Right forelimb (tissue), 1 donor: ENCODE measurements at places on chromosomes 7 and 10.

GRCh38 chr10:112706577-112706976 lies 243.5 kb upstream of the TCF7L2 start:
- DNase-seq = no peak

DNA sequence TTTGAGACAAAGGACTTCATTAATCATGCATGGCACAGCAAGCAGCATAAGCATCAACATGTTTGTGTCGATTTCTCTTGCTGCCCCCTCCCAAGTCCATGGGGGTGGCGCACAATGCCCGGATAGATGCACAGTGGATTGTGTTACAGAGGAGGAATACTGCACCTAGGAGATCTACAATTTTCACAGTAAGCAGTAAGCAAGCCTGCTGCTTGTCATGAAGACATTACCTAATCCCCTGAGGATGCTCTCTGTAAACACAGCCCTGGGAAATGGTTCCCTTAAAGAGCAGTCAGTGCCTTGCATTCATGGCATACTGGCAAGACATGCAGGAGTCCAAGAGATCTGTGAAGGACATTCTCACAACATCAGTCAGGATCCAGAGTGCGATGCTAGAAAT lies 137.7 kb downstream of the ETV1 start:
- no peak for DNase-seq

DNA sequence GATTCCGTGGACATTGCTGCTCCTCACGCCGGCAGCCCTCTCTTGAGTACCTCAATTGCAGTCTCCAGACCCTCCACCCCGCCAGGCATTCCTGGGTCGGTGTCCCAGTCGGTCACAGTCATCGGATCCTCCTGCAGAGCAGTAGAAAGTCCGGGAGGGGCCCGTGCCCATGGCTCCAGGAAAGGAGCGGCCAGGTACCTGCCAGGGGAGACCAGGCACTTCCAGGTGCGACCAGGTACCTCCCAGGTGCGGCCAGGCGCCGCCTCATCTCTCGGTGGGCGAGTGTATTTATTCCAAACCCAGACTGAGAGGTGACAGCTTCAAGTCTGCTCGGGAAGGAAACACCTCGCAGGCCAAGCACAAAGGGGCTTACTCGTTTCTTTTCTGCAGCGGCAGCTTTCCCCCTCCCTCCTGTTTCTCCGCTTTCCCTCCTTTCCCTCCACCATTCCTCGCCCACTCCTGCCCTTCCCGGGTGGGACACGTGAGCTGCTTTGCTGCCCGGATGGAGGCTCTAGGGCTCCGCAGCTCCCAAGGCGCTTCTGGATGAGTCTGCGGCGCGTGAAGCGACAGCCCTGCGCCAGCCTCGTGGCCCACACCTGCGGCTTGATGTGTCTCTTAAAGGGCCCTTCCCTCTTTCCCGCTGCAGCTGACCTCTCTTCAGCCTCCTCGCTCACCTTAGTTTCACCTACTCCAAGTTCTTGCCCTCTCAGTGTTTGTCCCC lies 39.4 kb upstream of the AGK start:
- DNase-seq = peak; percentile 44

DNA sequence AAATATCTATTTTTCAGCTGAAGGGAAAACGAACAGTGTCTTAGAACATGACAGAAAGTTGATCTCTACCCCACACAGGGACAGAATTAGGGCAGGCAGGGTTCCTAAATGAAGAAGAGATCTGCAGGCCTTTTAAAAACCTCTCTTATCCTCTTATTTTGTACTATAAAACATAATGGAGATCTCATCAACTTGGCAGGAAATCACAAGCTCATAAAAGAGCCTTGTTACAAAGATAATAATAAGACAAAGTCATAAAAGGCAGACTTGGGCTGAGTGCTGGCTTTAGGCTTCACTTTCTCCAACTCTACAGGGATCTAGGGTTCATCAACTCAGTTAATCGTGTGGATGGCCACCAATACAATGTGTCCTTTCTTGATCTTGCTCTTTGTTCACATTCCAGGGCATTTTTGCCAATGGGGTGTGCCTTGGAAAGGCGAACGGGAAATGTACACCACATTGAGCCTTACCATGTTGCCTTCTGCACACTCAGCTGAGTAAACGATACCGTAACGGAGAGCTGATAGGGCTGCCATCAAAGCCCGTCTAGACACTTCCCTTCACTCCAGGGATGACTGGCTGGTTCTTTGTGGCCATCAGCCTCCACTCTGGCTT lies 7.1 kb upstream of the TEX36 start:
- DNase-seq = no peak

DNA sequence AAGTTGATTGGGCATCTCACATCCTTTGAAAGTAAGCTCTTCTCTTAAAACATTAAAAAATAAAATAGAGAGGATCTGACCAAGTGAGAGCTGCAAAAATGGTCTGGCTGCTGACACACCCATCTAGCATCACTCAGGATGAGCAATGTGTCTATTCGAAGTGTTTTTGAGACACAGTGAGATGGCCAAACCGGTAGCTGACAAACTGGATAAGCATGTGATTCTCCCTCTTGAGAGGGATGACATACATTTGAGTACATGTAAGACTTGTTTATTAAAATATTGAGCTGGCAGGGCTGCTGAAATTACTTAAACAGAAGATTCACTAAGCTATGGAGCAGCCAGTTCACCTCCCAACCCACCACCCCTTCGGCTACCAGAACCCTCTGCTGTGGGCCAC lies 333.9 kb downstream of the ADRA2A start:
- no peak for DNase-seq

DNA sequence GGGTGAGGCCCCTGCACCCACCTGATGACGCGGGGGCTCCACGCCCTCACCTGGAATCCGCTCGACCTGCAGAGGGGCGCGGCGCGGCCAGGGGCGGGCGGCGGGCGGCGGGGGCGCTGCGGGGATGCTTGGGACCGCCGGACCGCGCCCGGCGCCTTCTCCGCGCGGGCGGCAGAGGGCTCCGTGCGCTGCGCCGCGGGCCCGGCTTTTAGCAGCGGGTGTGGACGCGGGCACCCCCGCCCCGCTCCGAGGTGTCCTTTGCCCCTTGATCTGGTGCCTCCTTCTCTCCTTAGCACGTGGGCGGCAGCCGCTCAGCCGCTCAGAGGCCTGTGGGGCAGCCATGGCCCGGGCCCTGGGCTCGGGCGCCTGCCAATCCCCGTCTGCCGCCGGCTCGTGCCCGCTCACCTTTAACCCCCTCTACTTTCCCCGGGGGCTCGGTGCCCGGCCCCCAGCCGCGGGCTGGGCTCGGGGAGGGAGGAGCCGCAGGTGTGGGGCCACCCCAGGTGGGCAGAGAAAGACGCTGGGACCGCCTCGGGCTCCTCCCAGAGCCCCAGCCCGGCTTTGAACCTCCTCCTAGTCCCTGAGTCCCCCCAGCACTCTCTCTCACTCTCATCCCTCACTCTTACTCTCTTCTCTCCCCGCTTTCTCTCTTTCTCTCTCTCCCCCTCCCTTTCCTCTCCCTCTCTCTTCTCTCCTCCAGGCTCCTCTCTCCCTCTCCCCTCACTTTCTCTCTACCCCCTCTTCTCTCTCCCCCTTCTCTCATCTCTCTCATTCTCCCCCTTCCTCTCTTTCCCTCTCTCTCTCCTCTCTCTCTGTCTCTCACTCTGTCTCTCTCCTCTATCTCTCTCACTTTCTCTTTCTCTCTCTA lies 19.7 kb upstream of the VPS37D start:
- no peak for DNase-seq
